ENCODE measurements at places on chromosomes 7 and 10.

GRCh38 chr10:96622013-96622787, 35.4 kb upstream of the TM9SF3 start:
- peaks cover 8% of the 10 kb centered on the region for H3K4me1 ChIP-seq
- H3K36me3 ChIP-seq, result no peaks in the 10 kb centered on the region
- DNase-seq, result no peak
- H3K27ac ChIP-seq, result no peak overlapping the region
- no peaks in the 10 kb centered on the region for H3K27me3 ChIP-seq

DNA sequence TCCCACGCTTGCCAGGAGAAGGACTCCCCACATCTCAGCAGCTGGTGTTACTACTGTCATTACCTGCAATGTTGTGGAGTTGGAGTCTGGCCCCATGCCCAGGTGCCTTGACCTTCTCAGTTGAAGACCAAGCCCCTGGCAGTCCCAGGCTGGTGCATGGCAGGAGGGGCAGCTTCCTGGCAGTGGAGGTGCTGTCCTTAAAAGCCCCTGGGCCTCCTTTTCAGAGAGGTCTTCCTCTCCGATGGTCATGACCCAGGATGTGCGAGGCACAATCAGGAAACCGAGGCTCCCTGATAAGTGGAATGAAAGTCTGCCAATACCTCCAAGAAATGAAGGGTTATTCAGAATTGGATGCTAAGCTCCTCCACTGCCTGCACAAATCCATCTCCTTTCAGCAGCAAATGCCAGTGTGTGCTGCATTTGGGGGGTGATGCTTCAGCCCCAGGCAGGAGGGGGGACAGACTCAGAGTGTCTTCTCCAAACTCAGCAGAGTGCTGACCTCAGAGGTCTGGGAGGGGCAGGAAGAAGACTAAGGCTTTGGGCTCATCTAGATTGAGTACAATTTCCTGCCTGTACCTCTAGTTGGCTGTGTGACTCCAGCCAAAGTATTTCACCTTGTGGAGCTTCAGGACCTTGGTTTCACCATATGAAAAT, 97.0 kb upstream of the DDC start:
- DNase-seq, result no peak
- H3K4me3 ChIP-seq, result no peak overlapping the region
- H3K36me3 ChIP-seq, result no peaks in the 10 kb centered on the region
- H3K4me1 ChIP-seq, result peaks cover 84% of the 10 kb centered on the region
- peak overlapping the region; percentile 91 for H3K27ac ChIP-seq

GRCh38 chr10:43699516-43699915, 50.8 kb upstream of the ZNF32 start:
- H3K27ac ChIP-seq, result no peak overlapping the region
- H3K27me3 ChIP-seq, result peaks cover 4% of the 10 kb centered on the region
- no peak for DNase-seq
- no peak overlapping the region for H3K4me3 ChIP-seq

GRCh38 chr7:139495580-139496125, 12.2 kb upstream of the KLRG2 start:
- H3K27ac ChIP-seq, result no peak overlapping the region
- no peaks in the 10 kb centered on the region for H3K36me3 ChIP-seq
- no peaks in the 10 kb centered on the region for H3K27me3 ChIP-seq
- no peaks in the 10 kb centered on the region for H3K4me1 ChIP-seq

- H3K27ac ChIP-seq, result no peak overlapping the region
- DNase-seq, result no peak
- no peak overlapping the region for H3K4me3 ChIP-seq
- no peaks in the 10 kb centered on the region for H3K27me3 ChIP-seq
- no peaks in the 10 kb centered on the region for H3K36me3 ChIP-seq
Observed at GRCh38 chr10:121553511-121554264, 44.6 kb downstream of the FGFR2 start.

- H3K36me3 ChIP-seq, result no peaks in the 10 kb centered on the region
- no peak overlapping the region for H3K4me3 ChIP-seq
- H3K27ac ChIP-seq, result no peak overlapping the region
- H3K4me1 ChIP-seq, result no peaks in the 10 kb centered on the region
- peak; percentile 66 for DNase-seq
Observed at GRCh38 chr7:76155938-76156337, 45.8 kb upstream of the SRRM3 start.

GRCh38 chr7:80529362-80529761, 17.5 kb upstream of the GNAT3 start:
- DNase-seq, result no peak
- no peak overlapping the region for H3K4me3 ChIP-seq
- H3K36me3 ChIP-seq, result no peaks in the 10 kb centered on the region
- no peaks in the 10 kb centered on the region for H3K4me1 ChIP-seq
- H3K27ac ChIP-seq, result no peak overlapping the region

DNA sequence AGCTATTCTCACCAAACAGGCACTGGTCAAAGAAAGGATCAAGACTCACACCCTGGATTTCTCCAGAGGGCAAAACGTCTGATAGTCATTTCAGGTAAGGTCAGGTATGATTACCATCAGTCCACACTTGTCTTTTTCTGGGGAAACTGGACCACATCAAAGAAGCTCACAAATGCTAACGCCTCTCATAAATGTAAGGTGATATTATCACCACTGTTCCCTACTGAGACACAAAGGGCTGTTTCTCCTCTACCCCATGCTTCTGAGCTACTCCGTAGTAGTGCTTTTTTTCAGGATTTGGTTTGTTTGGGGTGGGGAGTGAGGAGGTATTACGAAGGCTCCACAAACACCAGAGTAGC, 51.6 kb downstream of the CREB3L2 start:
- H3K4me1 ChIP-seq, result peaks cover 4% of the 10 kb centered on the region
- H3K27ac ChIP-seq, result no peak overlapping the region
- peaks cover 2% of the 10 kb centered on the region for H3K36me3 ChIP-seq
- no peak for DNase-seq

DNA sequence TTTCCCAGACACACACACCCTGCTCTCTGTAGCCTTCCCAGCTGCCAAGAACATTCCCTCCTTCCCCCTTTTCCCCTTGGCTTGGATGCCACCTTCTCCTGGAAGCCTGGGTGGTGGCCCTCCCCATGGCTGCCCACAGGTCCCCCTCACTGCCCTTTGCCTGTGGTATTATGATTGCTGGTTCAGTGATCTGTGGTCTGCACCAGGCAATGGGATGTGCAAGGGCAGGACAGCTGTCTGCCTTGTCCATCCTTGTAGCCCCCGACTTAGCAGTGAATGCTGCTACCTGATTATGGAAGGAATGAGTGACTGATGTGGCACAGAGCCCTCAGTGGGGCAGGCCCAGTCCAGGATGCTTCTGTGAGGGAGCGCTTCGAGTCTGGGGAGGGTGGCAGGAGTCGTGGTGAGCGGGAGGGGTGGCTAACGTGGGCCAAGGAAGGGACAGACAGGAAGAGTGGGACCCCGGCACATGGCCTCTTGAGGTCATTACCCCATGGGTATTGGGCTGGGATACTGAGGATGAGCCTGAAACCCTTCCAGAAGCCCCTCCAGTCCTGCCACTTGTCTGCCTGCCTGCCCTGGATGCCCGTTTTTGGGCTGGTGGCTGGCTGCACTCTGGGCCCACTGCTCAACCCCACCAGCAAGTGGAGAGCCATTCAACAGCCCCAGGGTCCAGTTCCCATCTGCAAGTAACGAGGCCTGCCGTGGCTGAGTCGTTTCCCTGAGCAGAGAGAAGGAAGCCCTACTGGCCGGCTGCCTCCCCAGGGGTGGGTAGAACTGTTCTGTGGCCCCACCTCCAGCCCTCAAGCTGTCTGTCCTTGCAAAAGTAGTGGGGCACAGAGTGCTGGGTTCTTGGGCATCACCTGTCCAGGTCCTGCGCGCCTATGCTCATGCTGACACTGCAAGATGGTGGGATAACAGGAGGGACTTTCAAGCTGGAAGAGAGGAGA, 8.8 kb downstream of the CHST3 start:
- H3K36me3 ChIP-seq, result no peaks in the 10 kb centered on the region
- no peaks in the 10 kb centered on the region for H3K27me3 ChIP-seq
- peak overlapping the region; percentile 87 for H3K27ac ChIP-seq
- no peak for DNase-seq
- H3K4me1 ChIP-seq, result peaks cover 66% of the 10 kb centered on the region

DNA sequence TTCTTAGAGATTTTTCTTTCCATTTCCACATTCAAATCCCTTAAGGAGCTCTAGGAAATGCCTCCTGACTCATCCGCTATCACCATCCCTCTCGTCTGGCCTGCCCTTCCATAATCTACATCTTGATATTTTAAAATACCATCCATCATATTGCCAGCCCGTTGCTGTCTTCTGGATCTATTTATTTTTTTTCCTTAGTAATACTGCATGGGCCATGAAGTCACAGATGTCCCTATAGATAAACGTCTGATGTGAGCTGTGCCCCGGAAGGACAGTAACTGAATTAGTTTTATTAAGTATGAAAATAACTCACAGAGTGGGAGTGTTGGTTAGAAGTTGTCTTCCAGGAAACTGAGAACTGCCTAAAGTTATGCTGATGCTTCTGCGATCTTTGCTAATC, 76.2 kb downstream of the KLF6 start:
- no peak overlapping the region for H3K4me3 ChIP-seq
- no peak overlapping the region for H3K27ac ChIP-seq
- no peaks in the 10 kb centered on the region for H3K27me3 ChIP-seq
- H3K4me1 ChIP-seq, result no peaks in the 10 kb centered on the region
- H3K36me3 ChIP-seq, result no peaks in the 10 kb centered on the region

- peak overlapping the region; percentile 47 for H3K27ac ChIP-seq
- H3K4me1 ChIP-seq, result peaks cover 10% of the 10 kb centered on the region
- no peaks in the 10 kb centered on the region for H3K27me3 ChIP-seq
- H3K36me3 ChIP-seq, result no peaks in the 10 kb centered on the region
- peak overlapping the region; percentile 70 for H3K4me3 ChIP-seq
Observed at GRCh38 chr7:134891696-134892678, 94.3 kb upstream of the AGBL3 start.

- no peaks in the 10 kb centered on the region for H3K27me3 ChIP-seq
- no peak overlapping the region for H3K4me3 ChIP-seq
- DNase-seq, result no peak
- H3K27ac ChIP-seq, result no peak overlapping the region
- H3K4me1 ChIP-seq, result no peaks in the 10 kb centered on the region
Observed at GRCh38 chr10:66102756-66103155, 823.1 kb upstream of the LRRTM3 start.

DNA sequence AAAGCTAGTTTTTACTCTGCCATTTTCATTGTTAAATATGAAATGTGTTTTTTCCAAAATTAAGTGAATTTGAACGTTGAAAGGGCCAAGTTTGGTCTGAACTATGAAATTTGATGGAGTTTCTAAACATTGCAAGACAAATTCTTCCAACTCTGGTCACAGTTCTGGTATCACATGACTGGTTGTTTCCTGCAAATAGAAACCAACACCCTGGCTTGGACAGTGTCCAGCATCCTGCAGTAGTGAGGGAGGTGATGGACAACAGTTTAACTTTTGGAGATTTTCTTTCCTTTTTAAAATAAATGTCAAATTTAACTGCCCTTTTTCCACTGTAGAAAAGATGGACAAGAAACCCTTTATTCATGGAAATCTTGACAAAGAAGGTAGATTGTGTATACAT, 54.8 kb upstream of the AGBL3 start:
- peaks cover 3% of the 10 kb centered on the region for H3K36me3 ChIP-seq
- no peak overlapping the region for H3K27ac ChIP-seq
- DNase-seq, result no peak
- no peak overlapping the region for H3K4me3 ChIP-seq
- no peaks in the 10 kb centered on the region for H3K27me3 ChIP-seq
- H3K4me1 ChIP-seq, result peaks cover 3% of the 10 kb centered on the region

GRCh38 chr10:47030191-47030703, 119.0 kb downstream of the PTPN20 start:
- no peak overlapping the region for H3K27ac ChIP-seq
- no peaks in the 10 kb centered on the region for H3K27me3 ChIP-seq
- no peaks in the 10 kb centered on the region for H3K36me3 ChIP-seq
- H3K4me3 ChIP-seq, result no peak overlapping the region
- H3K4me1 ChIP-seq, result no peaks in the 10 kb centered on the region

DNA sequence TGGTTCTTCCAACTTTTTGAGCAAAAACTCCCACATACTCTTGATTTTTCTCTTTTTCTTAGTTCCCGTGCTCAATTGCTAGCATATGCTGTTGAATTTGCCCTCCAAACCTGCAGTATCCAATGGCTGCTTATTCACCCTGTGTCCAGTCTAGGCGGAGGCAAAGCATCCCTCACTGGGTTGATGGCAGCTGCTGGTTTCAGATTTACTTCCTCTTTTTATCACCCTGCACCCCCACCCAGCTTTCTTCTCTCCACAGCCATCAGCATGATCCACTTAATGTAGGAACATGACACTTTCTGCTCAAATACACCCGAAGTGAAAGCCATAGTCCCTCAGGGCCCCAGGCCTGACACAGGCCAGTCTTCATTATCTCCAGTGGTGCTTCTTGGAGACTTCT, 87.6 kb upstream of the ADARB2 start:
- H3K4me3 ChIP-seq, result no peak overlapping the region
- no peak overlapping the region for H3K27ac ChIP-seq
- H3K4me1 ChIP-seq, result no peaks in the 10 kb centered on the region
- H3K27me3 ChIP-seq, result no peaks in the 10 kb centered on the region
- DNase-seq, result no peak

- no peak overlapping the region for H3K27ac ChIP-seq
- H3K4me3 ChIP-seq, result no peak overlapping the region
- no peak for DNase-seq
- H3K4me1 ChIP-seq, result no peaks in the 10 kb centered on the region
- no peaks in the 10 kb centered on the region for H3K36me3 ChIP-seq
- H3K27me3 ChIP-seq, result no peaks in the 10 kb centered on the region
Observed at GRCh38 chr10:94680544-94680943, 3.0 kb upstream of the CYP2C18 start.

- no peaks in the 10 kb centered on the region for H3K27me3 ChIP-seq
- H3K36me3 ChIP-seq, result no peaks in the 10 kb centered on the region
- H3K4me1 ChIP-seq, result no peaks in the 10 kb centered on the region
- H3K27ac ChIP-seq, result no peak overlapping the region
Observed at GRCh38 chr7:147207988-147208387, 1091.4 kb downstream of the CNTNAP2 start.

DNA sequence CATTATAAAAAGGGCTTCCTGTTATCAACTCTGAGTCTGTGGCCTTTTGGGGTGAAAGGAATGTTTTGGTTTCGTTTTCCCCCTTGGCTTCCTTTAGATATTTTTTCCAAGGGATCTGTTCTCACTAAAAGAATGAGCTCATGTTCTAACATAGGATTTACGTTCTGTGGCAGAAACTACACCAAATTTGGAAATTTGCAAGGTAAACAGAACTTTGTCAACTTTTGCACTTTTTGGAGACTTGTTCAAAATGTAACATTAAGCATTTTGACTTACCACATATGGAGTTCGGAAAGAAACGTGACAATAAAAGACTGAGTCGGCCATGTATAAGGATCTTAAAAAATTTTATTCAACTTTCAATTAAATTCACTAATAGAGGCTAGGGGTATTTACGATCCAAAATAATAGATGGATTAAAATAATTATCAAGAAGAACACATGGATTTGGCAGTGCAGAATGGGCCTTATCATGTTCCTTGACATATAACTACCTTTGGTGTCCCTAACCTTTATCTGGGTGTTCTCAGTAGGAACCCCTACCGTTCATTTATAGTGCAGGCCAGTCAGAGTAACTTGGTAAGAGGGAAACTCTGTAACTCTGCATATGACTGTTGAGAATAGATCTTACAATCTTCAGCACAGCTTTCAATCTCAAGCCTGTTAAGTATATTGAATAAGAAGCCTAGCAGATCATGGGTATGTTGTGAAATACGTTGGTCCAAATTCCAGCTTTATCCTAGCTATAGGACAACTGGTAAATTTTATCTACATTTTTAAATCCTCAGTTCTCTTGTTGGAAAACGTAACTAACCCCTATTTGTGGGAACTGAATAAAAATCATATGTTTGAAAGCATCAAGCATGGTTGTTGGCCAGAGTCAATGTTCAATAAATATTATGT, 11.8 kb downstream of the CPED1 start:
- H3K4me3 ChIP-seq, result peak overlapping the region; percentile 42
- peak overlapping the region; percentile 72 for H3K27ac ChIP-seq
- peaks cover 77% of the 10 kb centered on the region for H3K4me1 ChIP-seq
- H3K27me3 ChIP-seq, result no peaks in the 10 kb centered on the region
- no peak for DNase-seq
